ENCODE measurements at places on chromosomes 5 and 9. TPM values are rescaled to one million over a fixed set of nuclear protein-coding genes. Genes with fewer than 3 reads are reported as not detected.

The CERT1 gene
- 39.7 TPM for total RNA-seq

The CCDC192 gene
- total RNA-seq: not detected

DNA sequence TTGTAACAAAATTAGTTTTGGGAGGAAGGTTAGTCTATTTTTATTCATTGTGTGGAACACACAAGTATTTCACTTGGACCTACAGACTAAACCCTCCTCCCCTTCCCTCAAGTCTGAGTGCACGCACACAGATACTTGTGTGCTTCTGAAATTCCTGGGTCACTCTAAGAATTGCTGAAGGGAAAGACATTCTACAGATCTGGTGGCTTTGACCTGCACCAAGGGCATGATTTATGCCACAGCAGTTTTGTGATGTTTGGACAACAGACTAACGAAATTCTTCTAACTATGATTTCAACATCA lies 150.5 kb downstream of the ARL15 start:
- H3K36me3 ChIP-seq: no peaks in the 10 kb centered on the region
- H3K4me1 ChIP-seq: no peaks in the 10 kb centered on the region
- no peaks in the 10 kb centered on the region for H3K27me3 ChIP-seq
- H3K27ac ChIP-seq: no peak overlapping the region
- no peak for DNase-seq

DNA sequence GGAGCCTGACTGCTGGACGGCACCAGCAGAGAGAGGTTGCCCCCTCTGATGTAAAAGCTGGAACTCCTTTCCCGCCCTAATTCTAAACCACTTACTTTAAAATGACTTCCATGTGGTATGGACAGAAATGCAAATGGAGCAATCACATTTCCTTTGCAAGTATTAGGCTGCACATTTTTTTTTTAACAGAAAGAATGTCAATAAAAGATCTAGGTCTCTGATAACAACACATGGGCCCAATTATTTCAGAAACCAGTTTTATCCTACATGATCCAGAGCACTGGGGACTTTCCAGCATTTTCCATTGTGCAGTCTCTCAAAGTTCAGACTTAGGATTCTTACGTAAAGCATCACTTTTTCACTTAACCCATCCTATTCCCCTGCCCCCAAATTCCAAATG lies 203.7 kb downstream of the NXNL2 start:
- no peak for DNase-seq
- H3K27me3 ChIP-seq: peaks cover 5% of the 10 kb centered on the region
- H3K4me3 ChIP-seq: no peak overlapping the region
- no peaks in the 10 kb centered on the region for H3K36me3 ChIP-seq

- no peaks in the 10 kb centered on the region for H3K4me1 ChIP-seq
- no peak overlapping the region for H3K27ac ChIP-seq
- H3K36me3 ChIP-seq: no peaks in the 10 kb centered on the region
- peaks cover 18% of the 10 kb centered on the region for H3K27me3 ChIP-seq
Observed at GRCh38 chr5:58787987-58788386, 205.1 kb downstream of the RAB3C start.

GRCh38 chr9:91374939-91375338 lies 13.2 kb upstream of the AUH start:
- H3K36me3 ChIP-seq: peaks cover 11% of the 10 kb centered on the region
- no peak overlapping the region for H3K4me3 ChIP-seq
- H3K27me3 ChIP-seq: peaks cover 4% of the 10 kb centered on the region
- DNase-seq: no peak
- H3K4me1 ChIP-seq: peaks cover 12% of the 10 kb centered on the region
- no peak overlapping the region for H3K27ac ChIP-seq

- no peaks in the 10 kb centered on the region for H3K27me3 ChIP-seq
- DNase-seq: no peak
- H3K4me3 ChIP-seq: no peak overlapping the region
- peaks cover 29% of the 10 kb centered on the region for H3K36me3 ChIP-seq
- peaks cover 19% of the 10 kb centered on the region for H3K4me1 ChIP-seq
- H3K27ac ChIP-seq: no peak overlapping the region
Observed at GRCh38 chr5:72347801-72348308, 27.7 kb downstream of the PTCD2 start.

DNA sequence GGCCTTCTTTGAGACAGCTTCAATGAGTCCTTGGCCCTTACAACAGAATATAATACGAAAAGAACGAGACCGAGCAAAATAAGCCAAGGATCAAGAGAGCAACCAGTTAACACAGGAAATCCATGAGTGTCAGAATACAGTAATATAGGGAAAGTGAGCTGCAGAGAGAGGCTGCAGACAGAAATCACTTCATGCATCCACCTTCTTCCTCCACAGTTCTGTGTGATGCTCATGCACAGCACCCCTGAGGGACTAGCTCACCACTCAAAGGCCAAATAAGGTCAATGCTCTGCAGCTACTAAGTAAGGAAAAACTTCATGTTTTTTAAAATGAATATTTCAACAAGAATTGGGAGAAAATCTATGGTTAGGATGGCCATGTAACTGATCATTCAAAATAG lies 257.1 kb downstream of the MCTP1 start:
- H3K27ac ChIP-seq: no peak overlapping the region
- H3K36me3 ChIP-seq: no peaks in the 10 kb centered on the region
- H3K27me3 ChIP-seq: peaks cover 1% of the 10 kb centered on the region

DNA sequence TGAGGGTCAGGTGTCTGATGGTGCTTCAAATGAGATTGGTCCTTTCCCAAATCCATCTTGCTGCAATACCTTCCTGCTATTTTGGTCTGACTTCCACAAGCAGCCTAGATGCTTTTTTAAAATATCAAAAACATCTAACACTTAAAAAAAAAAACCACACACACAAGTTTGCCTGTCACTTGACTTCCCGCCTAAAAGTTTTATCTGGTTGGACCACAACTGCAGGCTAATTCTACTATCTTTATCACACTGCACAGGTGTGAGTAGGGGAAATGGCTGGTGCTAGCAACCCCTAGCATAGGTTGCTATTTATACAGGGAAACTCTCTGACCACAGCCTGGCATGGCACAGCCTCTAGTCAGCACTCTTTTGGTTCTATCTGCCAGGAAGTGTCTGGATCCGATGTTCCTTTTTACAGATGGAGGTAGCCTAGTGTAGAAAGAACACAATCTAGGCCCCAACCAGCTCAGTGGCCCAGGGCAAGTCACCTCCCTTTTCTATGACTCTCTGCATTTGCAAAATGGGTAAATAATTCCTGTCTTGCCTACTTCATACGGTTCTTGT lies at the start of gene HEMGN:
TSS of gene HEMGN (minus strand) at position 92 of the 564 bp plus-strand sequence. CDS start at position 56, 36 bp downstream.
- peaks cover 17% of the 10 kb centered on the region for H3K4me1 ChIP-seq
- no peaks in the 10 kb centered on the region for H3K36me3 ChIP-seq
- peak within 1 kb of the TSS; percentile 47 for H3K27ac ChIP-seq
- no peak within 1 kb of the TSS for H3K4me3 ChIP-seq
- DNase-seq: peak; percentile 49

DNA sequence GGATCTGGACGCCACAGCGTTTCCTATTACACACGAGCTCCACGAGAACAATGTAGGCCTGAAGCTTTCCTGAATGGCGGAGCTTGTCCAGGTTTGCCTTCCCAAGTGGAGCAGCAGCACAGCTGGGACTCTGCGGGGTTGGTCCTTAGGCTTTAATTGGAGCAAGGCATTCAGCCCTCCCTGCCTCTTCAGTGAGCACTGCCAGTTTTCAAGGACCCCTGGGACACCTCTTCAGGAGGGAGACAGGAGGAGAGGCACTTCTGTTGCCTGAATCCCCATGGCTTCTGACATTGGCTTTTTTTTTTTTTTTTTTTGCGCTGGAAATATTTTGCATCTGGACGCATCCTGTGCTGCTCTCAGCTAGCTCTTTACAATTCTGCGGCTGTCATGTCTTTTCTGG lies 179.4 kb downstream of the SEMA6A start:
- no peak overlapping the region for H3K27ac ChIP-seq
- H3K4me3 ChIP-seq: no peak overlapping the region
- no peaks in the 10 kb centered on the region for H3K4me1 ChIP-seq

DNA sequence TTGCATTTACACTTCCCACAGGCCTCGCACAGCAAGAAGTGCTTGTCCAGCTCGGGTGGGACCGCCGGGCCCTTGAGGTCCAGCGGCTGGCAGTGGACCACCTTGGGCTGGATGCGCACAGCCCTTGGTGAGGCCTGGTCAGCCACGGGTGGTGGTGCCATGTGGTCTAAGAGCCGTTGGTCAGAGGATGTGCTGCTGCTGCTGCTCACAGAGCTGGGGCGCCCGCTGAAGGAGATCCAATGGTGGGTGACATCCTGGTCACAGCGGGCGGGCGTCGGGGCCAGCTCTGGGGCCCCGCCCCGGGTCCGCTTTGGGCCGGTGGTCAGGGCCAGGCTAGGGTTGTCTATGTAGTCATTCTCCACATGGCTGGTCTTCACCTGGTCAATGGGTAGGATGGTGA lies 10.2 kb downstream of the SPRY4 start:
- H3K27me3 ChIP-seq: no peaks in the 10 kb centered on the region
- H3K27ac ChIP-seq: no peak overlapping the region
- peaks cover 15% of the 10 kb centered on the region for H3K4me1 ChIP-seq
- H3K36me3 ChIP-seq: no peaks in the 10 kb centered on the region
- no peak overlapping the region for H3K4me3 ChIP-seq

- no peak for DNase-seq
- H3K36me3 ChIP-seq: no peaks in the 10 kb centered on the region
- no peaks in the 10 kb centered on the region for H3K27me3 ChIP-seq
- H3K27ac ChIP-seq: no peak overlapping the region
Observed at GRCh38 chr9:133973791-133974630, 18.1 kb downstream of the VAV2 start.

GRCh38 chr5:128572930-128573319 lies 34.9 kb upstream of the FBN2 start:
- H3K4me3 ChIP-seq: no peak overlapping the region
- H3K36me3 ChIP-seq: no peaks in the 10 kb centered on the region
- no peaks in the 10 kb centered on the region for H3K4me1 ChIP-seq
- no peak for DNase-seq
- H3K27ac ChIP-seq: no peak overlapping the region
- no peaks in the 10 kb centered on the region for H3K27me3 ChIP-seq

Data from activated CD4-positive, alpha-beta memory T cell treated with anti-CD3 and anti-CD28 coated beads, Interleukin-2, amount 10 ng/mL, durations not matched to agents 7 days and 5 days (primary cell).